ENCODE measurements at places on chromosomes 1 and 21.

GRCh38 chr1:153888533-153888932 is 34.2 kb downstream of the GATAD2B start:
- no peak for DNase-seq

- DNase-seq = peak; percentile 86
Observed at GRCh38 chr1:15833069-15833679, 14.3 kb upstream of the SPEN start.

- peak; percentile 96 for DNase-seq
Observed at GRCh38 chr1:31788138-31788824, 24.1 kb upstream of the ADGRB2 start.

DNA sequence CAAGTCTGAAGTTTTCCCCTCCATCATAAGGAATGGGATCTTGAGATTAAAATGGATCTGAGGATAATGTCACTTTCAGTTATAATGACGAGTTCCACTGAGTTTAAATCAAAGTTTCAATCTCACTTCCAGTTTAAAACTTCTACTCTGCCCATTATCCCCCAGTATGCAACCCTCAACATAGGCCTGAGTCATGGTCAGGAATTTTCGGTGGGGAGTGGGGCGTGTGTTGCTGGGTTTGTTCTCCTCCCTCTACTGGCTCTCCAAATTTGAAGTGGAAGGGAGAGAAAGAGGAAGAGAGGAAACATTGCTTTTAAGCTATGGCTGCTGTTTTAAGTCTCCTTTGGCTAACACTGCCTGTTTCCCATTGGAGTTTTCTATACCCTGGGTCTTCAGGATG is 152.9 kb downstream of the TM2D1 start:
- no peak for DNase-seq

DNA sequence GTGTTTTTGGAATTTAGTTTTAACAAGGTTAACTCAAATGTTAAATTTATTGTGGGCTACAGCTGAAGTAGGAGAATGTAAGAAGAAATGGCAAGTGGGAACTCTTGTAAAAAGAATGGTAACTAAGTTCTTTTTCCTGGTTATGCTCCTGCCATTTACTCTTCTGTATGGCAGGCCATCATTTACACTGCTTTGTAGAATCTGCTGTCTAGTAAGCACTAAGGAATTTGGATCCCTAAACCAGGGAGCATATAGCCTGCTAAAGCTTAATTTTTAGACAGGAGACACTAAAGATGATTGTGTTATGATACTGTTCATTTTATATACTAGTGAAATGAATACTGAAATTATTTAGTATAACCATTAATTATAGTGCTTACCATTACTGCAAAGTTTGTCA is 85.3 kb downstream of the CAMTA1 start:
- no peak for DNase-seq

DNA sequence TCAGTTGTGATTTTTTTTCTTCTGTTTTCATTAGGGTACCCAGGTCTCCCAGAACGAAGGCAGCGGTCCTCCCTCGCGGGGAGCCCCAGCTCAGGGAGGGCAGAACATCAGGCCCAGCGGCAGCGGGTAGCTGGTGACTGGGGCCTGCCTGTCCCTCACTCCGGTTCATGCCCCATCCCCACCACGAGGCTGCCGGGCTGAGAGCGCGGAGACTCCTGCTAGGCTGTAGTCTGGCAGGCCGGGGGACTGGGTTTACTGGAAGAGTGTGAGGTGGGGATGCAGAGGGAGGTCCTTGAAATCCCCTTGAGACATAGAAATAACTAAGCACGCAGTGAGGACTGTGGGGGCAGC is 10.5 kb downstream of the BRINP2 start:
- no peak for DNase-seq

- DNase-seq = no peak
Observed at GRCh38 chr1:184050636-184051035, 894 bp upstream of the TSEN15 start.

- no peak for DNase-seq
Observed at GRCh38 chr1:87556326-87556725, 227.6 kb downstream of the LMO4 start.

DNA sequence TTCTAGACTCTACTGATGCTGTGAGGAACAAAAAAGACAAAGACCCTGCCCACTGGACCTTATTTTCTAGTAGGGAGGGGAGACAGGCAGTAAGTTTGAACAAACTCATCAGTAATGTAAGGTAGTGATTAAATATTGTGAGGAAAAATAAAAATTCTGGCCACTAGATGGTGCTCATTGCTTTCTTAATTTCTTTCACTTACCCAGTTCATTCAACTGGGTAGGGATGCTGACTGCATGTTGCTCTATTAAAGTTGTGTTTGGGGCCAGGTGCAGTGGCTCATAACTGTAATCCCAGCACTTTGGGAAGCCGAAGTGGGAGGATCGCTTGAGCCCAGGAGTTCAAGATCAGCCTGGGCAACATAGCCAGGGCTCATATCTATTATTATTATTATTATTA is 6.3 kb upstream of the KYAT3 start:
- no peak for DNase-seq

DNA sequence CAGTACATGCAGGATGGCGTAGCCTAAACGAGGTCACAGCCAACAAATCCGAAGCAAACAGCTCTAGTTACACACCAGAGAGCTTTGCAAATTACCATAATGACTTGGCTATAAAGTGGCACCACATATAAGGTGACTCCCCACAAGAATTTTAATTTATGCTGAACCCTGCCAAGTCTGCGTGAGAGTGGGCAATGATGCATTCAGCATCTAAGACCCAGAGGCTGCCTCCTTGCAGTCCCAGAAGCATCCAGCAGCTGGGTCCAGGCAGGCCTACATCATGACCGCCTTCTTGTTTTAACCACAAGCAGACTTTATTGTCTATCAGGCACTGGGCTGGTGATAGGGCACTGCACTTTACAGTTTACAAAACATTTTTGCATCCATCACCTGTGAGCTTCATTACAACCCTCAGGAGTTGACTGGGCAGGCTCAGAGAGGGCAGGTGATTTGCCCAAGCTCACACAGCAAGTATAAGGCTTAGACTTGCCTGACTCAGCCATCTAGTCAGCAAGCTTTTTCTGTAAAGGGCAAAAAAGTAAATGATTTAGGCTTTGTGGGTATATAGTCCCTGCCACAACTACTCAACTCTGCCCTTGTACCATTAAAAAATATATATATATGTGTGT is 134.6 kb downstream of the GLIS1 start:
- DNase-seq = peak; percentile 30

GRCh38 chr1:248688527-248689298 is 13.9 kb downstream of the OR14I1 start:
- DNase-seq = no peak

DNA sequence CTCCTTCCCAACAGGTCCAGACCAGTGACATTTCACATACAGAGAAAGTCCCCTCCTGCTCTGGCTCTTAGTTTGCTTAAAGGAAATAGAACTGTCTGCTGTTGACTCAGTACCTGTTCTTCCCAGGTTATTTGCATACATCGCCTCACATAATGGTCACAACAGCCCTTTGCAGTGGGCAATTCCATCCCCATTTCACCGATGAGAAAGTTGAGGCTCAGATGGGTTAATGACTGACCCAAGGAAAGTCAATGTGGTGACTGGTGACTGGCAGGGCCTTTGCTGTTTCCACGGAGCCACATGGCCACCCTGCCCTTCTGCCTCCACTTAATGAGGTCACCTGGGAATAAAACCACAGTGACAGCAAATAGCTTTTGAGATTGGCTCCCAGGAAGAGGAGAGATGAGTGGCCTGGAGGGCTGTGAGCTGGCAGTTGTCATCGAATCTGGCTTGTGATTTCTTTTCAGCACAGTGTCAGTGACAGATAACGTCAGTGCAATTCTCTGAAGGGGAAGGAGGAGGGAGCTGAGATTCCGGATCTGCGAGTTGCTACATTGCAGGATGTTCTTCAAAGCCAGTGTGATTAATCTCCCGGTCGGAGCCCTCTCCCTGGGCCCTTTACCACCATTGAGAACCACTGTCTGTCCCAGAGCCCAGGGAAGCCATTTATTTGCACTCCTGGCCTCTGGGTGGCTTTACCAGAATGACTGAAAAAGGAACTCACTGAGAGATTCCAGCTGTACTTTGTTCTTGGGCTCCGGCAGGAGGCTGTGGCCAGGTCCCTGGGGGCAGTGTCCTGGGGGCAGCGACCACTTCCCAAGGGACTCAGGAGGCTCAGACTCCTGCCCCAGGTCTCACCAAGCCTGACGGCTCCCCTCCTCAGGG is 117.2 kb downstream of the CNIH3 start:
- no peak for DNase-seq

DNA sequence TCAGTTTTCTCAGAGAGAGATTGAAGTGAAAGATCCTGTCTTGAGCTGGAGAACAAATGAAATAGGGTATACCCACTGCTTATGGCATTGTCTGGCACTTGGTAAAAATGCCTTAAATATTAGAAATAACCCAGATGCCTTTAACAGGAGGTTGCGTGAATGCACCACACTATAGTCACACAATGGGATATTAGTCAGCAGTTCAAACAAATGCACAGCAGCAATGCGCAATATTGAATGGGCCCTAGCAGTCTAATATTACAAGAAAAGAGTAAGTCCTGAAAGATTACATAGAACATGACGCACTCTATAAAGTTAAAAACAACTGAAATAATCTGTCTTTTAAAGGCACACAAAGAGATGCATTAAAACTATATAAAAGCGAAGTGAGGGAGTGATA is 161.1 kb downstream of the EDEM3 start:
- DNase-seq = no peak

DNA sequence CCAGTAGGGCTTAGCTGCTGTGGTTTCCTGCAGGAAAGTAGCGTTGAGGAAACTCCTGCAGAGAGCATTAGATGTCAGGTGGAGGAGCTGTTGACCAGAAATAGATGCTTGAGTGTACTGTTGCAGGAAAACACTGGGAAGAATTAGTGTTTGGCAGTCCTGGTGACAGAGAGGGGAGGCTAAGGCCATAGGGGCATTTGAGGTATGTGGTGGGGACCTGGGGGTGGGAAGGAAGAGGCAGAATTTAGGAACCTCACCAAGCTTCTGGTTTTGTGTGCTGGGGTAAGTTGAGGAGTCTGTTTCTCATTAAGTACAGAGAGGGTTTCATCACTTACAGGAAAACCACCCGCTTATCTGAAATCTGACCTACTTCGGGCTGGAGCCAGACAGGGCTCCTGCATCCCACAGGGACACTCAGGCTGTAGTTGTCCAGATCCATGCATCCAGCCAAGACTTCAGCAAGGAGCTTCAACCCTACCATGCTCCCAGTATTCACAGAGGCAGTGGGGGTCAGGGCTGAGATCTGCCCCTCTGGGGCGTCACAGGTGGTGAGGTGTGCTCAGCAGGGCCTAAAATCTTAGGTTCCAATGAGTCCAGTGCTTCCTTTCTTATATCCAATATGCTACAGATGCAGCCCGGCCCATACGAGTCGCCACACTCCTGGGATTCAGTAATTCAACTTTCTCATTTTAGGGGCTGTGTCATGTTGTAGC is 15.1 kb downstream of the SH2D2A start:
- no peak for DNase-seq

DNA sequence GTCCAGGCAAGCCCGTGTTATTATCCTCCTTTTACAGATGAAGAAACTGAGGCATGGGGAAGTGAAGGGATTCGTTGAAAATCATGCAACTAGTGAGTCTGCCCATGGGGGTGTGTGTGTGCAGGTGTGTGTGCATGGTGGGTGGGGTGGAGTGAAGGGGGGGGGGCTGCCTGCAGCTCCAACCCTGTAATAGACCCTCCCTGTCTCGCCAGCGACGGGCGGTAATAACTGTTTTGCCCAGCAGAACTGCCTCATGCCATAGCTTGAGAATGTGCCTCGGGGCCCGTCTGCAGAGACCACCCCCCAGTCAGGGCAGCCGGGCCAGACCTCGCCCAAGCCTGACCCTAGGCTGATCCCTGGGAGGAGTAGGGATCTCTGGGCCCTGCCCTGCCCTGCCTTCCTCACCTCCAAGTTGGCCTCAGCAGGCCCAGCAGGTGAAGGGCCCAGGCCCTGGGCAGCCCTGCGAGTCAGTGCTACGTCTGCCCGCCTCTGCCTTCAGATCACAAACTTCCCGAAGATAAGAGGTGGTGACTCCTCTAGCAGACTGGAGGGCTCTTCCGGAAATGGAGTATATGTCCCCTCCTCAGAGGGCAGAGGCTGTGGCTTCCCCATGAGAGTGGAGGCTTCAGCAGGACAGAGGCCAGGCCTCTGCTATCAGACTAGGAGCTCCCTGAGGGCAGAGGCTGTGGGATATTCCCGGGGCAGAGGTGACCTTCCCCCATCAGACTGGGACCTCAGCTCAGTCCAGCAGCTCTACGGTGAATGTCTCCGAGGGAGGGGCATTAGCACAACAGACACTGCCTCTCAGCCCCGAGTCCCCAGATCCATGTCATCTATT is 15.7 kb upstream of the EPHA2 start:
- no peak for DNase-seq
